ENCODE measurements at places on chromosomes 6 and 20.

DNA sequence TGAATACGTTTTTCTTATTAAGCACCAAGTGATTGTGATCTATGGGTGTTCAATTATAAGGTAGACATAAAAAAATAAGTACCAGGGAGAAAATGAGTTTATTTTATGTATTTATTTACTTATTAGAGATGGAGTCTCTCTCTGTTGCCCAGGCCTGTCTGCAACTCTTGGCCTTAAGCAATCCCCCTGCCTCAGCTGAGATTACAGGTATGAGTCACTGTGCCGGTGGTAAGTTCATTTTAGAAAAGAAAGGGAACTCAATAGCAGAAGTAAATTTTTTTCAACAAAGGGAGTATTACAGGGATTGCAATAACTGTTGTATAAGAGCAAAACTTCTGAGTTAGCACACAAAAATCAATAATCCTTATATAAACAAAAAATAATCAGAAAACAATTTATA, 98.7 kb upstream of the FUT9 start:
- DNase-seq: no peak

- no peak for DNase-seq
Observed at GRCh38 chr6:112141707-112142106, 54.3 kb downstream of the FAM229B start.

DNA sequence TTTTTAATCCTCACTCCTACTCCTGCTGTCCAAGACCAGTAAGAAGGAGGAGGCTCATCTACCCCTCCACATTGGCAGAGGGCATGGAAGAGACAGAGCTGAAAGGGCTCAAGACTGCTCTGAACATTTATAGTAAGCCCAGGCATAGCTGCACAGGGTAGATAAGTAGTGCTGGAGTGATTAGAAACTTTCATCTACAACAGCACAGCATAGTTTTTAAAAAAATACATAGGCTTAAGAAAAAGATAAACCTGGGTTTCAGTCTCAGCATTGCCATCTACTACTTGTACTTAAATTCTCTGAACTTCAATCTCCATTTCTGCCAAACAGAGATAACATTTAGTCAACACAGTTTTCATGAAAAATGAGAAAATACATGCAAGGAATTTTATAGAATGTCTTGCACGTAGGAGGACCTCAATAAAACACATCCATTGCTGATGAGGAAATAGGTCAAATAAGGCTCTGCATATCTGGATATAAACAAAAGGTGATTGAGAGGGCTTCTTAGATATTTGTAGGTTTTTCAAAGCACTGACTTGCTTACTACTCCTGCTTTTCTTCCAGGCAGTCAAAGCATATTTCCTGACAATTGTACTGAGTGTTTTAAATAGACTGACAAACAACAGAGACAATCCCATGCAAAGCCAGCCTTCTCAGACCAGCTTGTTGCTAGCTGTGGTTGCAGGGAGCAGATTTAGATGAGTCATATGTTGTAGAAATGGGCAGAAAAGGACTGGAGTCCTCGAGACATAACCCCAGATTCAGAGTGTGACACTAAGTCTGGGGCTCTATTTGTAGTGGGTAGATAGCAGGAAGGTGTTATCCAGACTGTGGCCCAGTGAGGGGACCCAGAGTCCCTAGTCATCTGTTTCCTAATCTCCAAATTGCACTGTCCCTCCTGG, 107.4 kb upstream of the TAB2 start:
- DNase-seq: peak; percentile 85

DNA sequence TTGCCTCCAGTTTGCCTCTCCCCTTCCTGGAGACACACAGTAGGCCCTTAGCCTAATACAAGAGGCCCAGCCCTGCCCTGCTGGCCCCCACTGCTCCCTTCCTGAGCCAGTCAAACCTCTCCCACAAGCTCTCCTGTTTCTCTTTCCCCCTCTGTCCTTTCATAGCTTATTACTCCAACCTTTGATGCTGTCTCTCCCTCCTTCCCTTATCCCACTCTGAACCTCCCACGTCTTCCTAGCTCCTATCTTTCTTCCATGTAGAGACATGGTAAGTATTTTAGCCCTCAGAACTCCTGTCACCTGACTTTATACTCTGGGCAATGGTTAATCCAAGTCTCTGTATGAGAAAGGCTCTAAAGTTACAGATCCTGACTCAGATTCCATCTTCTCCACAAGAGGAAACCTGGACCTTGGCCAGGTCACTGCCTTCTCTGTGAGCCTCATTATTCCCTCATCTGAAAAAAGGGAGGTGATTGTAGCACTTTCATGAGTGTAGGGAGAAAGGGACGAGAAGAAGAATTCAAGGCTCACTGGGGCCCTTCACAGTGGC, 6.7 kb downstream of the TGIF2 start:
- DNase-seq: peak; percentile 71

GRCh38 chr20:41052742-41053419, 24.3 kb downstream of the TOP1 start:
- DNase-seq: peak; percentile 86

DNA sequence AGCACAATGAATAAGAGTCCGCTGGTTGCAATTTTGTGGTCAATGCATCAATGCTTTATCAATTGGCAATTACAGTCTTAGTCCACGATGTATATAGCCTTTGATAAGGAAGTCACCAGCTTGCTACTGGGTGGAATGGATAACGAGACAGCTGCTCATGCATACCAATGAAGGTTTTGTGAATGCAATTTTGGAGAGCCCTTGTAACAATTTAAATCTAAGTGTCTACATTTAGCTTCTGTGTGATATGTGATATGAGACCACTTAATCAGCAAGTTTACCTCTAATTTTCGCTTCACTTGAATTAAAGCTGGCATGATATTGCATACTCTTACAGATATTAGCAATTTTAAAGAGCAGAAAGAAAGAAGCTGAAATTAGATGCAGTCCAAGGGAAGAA, 543.9 kb downstream of the RNF144B start:
- no peak for DNase-seq

- DNase-seq: no peak
Observed at GRCh38 chr20:14959506-14960475, 622.4 kb upstream of the FLRT3 start.

- DNase-seq: peak; percentile 90
Observed at GRCh38 chr6:161434921-161435747, 161.3 kb upstream of the AGPAT4 start.

DNA sequence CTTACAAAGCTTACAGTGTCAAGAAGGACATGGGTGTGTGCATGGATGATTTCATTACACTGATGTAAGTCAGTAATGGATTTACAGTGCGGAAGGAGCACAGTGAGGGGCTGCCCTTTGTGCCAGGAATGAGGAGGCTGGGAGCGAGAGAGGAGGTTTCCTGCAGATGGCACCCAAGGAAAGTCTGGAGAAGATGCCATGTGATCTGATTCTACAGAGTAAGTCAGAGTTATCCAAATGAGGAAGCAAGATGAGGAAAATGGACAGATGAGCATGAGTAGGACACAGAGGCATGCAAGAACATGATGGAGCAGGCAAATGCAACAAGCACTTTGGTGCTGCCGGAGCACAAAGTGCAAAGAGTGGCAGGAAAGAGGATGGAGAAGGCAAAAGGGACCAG, 29.7 kb downstream of the MAP7 start:
- no peak for DNase-seq

- DNase-seq: peak; percentile 84
Observed at GRCh38 chr6:112780498-112781096, 433.5 kb downstream of the RFPL4B start.

- DNase-seq: peak; percentile 48
Observed at GRCh38 chr6:38302081-38302480, 337.6 kb downstream of the BTBD9 start.

GRCh38 chr6:81843302-81843701, 90.8 kb upstream of the TENT5A start:
- DNase-seq: peak; percentile 11

DNA sequence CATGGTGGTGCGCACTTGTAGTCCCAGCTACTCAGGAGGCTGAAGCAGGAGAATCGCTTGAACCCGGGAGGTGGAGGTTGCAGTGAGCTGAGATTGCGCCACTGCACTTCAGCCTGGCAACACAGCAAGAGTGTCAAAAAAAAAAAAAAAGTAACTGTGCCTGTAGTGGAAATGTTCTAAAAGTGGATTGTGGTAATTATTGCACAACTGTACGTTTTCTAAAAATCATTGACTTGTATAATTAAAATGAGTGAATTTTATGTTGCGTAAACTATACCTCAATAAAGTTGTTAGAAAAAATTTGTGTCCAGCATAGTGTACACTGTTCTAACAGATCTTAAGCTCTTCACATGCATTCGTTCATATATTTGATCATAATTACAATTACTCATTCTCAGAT, 5.5 kb downstream of the SEC23B start:
- DNase-seq: no peak

DNA sequence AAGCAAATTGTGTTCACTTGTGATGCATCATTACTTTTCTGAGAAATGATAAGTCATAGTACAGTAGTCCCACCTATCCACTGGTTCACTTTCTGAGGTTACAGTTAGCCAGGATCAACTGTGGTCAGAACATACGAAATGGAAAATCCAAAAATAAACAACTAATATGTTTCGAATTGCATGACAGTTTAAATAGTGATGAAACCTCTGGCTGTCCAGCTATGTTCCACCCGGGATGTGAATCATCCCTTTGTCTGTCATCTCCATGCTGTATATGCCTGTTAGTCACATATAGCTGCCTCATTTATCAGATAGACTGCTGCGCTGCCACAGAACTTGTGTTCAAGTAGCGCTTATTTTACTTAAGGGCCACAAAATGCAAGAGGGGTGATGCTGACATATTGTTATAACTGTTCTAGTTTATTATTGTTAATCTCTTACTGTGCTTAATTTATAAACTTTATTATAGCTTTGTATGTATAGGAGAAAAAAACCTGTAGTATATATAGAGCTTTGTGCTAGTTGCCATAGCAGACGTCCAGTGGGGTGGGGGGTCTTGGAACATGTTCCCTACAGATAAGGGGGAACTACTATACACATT, 29.2 kb downstream of the AFDN start:
- DNase-seq: peak; percentile 99

GRCh38 chr6:120903836-120904235, 430.4 kb downstream of the TBC1D32 start:
- no peak for DNase-seq

- no peak for DNase-seq
Observed at GRCh38 chr6:33116417-33116816, 40.6 kb downstream of the HLA-DPB1 start.

DNA sequence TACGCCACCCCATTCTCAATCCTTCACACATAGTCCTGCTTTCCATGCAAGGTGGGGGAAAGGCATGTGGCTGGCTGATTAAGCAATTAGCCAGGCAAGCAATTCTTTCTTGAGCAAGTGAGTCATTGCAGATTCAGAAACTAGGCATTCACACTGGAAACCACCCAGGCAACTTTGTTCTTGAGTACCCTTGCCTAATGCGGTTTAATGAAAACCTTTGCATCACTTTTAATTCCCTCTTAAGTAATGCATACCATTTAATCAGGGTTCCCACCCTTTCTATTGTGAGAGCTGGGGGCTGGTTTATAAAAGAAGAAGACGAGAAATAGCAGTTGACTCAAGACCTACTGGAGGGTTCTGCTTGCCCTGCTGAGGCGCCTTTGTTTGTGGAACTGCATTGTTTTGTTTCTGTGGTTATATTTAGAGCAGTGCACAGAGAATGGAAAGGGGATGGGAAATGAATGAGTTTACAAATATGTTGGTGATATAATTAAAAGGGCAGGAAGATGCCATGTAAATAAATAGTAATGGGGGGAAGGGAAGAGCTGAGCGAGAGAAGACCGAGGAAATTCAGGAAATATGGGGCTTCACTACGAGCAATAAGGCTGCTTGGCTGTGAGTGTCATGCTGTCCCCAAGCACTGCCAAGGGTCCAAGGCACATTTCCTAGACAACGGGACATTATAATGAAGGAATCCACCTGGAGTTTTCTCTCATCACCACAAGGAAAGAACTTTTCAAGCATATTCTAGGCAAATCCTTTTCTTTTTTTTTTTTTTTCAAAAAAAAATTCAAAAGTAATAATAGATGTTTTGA, 48.8 kb upstream of the TSHZ2 start:
- peak; percentile 81 for DNase-seq

DNA sequence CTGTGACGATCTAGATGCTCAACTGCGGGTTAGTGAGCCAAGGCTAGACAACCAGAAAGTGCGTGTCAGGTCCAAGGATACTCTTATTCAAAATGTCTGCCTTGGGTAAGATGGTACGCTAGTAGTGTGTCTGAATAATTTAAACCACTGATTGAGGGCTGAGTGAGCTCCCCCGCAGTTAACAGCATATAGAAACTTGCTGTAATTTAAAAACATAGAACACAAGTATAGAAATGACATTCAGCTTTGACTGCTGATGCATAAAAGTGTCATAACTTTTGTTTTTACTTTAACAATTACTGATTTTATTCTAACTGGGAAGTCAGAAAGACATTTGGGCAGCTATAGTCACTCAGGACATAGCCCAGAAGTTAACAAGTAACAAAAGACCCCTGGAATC, 45.6 kb upstream of the SLC22A1 start:
- no peak for DNase-seq

GRCh38 chr20:42295592-42295991, 677.4 kb upstream of the CHD6 start:
- no peak for DNase-seq

GRCh38 chr20:57605878-57606277, 14.3 kb downstream of the ZBP1 start:
- DNase-seq: no peak

DNA sequence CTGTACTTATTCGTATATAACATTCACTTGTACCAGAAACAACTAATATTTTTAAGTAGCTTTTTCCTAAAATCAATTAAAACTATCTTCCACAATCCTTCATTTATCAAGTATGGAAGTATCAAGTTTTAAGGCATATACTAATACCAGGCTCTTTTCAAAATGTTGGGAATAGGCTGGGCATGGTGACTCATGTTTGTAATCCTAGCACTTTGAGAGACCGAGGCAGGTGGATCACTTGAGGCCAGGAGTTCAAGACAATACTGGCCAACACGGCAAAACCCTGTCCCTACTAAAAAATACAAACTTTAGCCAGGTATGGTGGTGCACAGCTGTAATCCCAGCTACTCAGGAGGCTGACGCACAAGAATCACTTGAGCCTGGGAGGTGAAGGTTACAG, 25.7 kb upstream of the PLN start:
- no peak for DNase-seq

GRCh38 chr6:40340196-40340595, 247.0 kb downstream of the LRFN2 start:
- no peak for DNase-seq

DNA sequence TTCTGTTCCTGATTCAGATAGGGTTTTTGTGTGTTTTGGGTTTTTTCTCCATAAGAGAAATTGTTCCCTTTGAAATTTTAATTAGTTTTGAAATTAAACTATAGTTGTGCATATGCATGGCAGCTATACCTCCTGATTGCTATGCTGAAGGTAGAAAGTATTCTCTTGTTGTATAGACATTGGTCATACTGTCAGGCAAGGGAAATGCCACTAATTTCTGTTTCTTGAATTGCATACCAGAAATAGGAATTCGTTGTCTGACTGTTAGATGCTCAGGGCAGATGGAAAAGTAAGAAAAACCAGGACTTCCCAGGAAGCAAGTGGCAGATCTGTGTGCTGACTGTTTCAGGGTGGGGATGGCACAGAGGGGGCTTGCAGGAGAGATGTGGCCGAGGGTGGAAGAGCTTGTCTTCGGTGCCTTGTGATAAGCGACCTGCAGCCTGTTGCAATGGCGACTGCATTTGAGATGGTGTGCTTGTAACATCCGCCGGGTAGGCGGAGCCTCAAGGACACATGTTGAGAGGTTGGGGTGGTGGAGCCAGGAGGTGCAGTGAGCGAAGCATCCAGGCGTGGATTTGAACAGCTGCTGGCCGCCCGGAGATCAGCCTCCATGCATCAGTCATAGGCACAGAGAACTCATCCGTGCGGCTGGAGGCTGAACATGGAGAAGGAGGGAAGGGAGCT, 42.8 kb downstream of the RREB1 start:
- no peak for DNase-seq

- DNase-seq: no peak
Observed at GRCh38 chr6:121663292-121663810, 227.9 kb downstream of the GJA1 start.
